NCI-H748 treated with DMSO at 0.1 percent for 48 hours (cell line): ENCODE measurements at places on chromosomes 11 and 22.

DNA sequence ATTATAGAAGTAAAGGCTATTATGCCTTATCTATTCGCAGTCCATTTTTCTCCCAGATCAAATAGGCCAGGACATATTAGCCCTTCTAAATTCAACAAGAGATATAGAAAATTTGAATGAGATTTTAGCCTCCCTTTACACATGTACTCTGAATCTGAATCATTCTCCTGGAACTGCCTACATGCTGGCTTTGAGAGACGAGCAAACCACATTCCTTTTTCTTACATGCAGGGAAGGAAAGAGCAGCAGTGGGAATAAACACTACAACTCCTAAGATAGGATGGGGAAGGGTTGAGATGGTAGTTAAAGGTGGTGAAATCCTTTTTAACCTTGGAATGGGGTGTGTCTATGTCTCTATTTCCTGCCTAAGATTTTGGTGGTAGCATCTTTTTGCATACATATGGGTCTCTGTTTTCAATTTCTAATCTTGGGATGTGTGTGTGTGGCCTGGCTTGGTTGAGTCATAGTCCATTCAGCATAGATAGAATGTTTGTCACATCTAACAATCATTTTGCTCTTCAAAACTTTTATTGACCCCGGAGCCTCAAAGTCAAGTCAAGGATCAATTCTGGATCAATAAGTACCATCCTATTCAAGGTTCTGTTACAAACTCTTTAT, 11.1 kb upstream of the OOSP2 start:
- no peak for DNase-seq

- DNase-seq: no peak
Observed at GRCh38 chr11:3958281-3958680, 102.8 kb downstream of the STIM1 start.

GRCh38 chr11:26551186-26551801, 20.8 kb downstream of the MUC15 start:
- no peak for DNase-seq

DNA sequence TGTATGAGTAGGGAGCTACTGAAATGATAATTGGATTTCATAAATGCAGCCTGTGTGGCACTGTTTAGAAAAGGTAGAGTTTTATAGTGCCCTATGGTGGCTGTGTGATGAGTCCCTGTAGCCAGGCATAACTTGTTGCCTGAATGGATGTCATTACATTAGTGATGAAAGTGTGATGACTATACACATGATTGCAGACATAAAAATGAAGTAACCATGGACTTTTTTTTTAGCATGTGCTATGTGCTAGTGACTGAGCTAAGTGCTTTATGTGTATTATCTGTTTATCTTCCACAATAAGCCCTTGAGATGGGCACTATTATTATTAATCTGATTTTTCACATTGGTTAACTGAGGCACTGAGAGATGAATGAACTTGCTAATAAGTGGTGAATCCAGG, 13.5 kb upstream of the GRAMD1B start:
- no peak for DNase-seq

DNA sequence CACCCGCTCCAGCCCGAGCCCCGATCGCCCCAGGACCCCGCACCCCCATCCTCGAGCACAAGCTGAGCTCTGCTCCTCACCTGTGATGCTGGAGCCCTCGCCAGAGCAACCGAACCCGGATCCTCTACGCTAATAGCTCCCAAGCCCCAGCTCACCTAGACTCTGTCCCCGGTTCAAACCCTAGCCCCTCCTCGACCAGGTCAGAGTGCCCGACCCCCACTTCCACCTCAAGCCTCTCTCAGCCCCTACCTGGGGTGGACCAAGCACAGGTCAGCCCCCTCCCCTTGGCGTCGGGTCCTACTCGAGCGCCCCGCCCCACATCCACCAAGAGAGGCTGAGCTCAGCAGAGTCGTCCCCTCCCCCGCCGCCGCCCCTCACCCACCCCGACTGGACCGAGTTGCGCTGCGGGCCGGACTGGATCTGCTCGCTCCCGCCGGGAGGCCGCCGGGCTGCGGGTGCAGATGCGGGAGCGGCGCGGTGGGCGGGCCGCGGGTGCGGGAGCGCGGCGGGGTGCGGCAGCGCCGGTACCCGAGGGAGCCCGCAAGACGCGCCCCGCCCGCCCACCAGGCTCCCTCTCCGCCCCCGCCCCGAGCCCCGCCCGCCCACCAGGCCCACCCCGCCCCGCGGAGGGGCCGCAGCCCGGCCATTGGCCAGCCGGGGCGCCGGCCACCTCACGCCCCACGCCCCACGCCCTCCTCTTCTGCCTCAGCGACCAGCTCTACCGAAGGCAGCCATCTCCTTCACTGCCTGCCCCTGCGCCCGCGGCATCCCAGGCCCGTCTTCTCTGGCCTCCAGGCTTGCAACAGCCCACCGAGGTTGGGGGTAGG, 577 bp upstream of the DKK3 start:
- DNase-seq: peak; percentile 32

GRCh38 chr11:117633976-117634755, 162.8 kb downstream of the DSCAML1 start:
- DNase-seq: no peak

- DNase-seq: no peak
Observed at GRCh38 chr11:47361419-47361818, 8.9 kb upstream of the MYBPC3 start.

GRCh38 chr22:17878186-17878694, 104.0 kb upstream of the BID start:
- no peak for DNase-seq

DNA sequence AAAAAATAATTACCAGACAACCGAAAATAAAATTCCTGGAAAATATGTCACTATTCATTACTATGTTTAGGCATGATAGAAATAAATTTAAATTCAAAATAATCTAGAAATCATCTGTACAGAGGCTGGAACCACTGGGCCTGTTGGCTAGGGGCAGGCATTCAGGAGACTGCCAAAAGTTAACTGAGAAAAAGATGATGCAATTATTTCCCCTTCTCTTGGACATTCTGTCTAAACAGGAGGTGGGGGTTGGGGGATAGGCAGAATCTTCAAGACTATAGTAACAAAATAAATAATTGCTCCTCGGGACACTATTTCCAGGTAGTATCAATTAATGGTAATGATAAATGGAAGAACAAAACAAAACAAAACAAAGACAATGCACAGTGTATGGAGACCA, 14.1 kb downstream of the BTBD10 start:
- no peak for DNase-seq

DNA sequence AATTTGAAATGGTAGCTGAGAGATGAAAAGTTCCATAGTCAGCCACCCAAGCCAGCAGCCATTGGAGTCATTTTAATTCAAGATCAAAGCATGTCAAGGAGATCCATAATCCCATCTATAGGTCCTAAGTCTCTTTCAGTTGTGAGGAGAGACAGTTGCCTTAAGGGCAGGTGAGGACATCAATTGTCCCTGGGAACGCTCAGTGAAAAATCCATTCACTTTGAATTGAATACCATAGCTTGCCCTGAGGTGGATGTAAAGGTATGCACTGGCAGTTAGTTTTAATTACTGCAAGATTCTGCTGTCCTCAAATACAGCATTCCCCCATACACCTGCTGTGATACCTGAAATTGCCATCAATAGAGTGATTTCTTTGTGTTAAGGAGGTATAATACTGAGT, 25.3 kb upstream of the TBCEL start:
- DNase-seq: no peak

DNA sequence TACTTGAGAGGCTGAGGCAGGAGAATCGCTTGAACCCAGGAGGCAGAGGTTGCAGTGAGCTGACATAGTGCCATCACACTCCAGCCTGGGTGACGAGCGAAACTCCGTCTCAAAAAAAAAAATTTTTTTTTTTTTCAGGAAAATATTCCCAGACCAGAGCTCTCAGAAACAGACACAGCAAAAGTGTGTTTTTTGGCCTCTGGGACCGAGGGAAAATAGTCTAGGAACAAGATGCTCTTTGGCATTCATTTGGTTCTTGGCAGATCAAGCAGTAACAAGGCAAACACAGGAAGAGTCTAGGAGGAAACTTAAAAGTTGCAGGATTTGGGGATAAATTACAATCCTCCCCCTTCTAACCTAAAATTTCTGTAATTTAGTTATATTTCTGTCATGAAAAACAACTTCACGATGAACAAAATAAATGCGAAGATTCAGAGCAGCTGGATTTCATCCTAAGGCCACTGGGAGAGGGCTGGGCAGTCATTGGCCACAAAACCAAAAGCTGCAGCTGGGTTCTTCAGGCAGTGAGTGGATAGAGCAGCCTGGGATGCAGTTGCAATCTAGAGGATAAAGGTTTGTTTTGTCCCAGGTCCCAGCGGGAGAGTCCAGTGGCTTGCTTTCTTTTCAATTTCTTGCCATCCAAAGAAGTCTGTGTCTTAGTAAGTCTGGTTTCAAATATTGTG, 19.7 kb downstream of the ATG16L2 start:
- no peak for DNase-seq
